ENCODE measurements at places on chromosomes 2 and 18. TPM values are rescaled to one million over a fixed set of nuclear protein-coding genes. Genes with fewer than 3 reads are reported as not detected.

Gene DSG1
- not detected for total RNA-seq

Gene SNRNP27
- total RNA-seq: 46.4 TPM

Gene ANKRD12
- total RNA-seq: 37.9 TPM

Gene CFAP65
- not detected for total RNA-seq

Gene CMPK2
- 0.22 TPM for total RNA-seq

Gene MERTK
- 0.44 TPM for total RNA-seq

Gene CBLN2
- not detected for total RNA-seq

Gene CIB4
- total RNA-seq: not detected

Gene AQP12A
- total RNA-seq: not detected

Gene CRYGA
- not detected for total RNA-seq

Gene NDC80
- total RNA-seq: 43.5 TPM
